Stimulated activated CD8-positive, alpha-beta memory T cell treated with anti-CD3 and anti-CD28 coated beads, Interleukin-7, amount 100 ng/mL, for 24 hours (primary cell): ENCODE measurements at places on chromosomes 7 and 10.

GRCh38 chr7:75987805-75988567, 6.4 kb downstream of the TMEM120A start:
- no peak for DNase-seq

DNA sequence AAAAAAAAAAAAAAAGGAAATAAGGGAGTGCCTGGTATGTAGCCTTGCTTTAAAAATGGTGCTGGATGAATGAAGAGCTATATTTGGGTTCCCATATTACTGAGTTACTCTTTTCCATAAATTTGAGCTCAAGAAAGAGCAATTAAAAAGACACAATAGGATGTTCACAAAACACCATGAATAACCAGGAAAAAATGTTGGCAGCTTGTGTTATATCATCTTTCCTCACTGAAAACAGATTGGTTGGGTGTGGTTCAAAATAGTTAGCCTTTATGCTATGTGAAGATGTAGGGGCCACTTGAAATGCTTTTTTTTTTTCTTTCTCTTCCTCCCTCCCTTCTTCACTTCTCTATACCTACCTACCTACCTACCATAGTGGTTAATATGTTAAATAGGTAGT, 256.9 kb downstream of the STK31 start:
- no peak for DNase-seq

- peak; percentile 63 for DNase-seq
Measured at GRCh38 chr7:92833024-92833765, 3.2 kb downstream of the CDK6 start.

DNA sequence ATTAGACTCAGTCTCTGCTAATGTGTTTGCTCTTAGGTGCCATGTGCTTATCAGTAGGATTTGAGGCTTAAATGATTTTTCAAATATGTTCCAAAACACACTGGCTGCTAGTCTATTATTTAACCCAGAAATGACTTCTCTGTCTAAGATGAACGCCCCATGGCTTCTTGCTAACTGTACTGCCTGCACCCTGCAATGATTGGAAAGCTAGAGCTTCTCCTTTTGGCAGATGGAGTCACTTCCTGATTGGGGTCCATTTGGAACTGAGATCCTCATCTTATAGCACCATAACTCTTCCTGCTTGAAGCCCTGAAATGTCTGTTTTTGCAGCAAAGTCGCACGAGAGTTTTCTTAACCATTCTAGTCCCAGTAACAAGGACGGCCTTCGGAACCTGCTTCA, 186.5 kb upstream of the ADO start:
- DNase-seq, result no peak

DNA sequence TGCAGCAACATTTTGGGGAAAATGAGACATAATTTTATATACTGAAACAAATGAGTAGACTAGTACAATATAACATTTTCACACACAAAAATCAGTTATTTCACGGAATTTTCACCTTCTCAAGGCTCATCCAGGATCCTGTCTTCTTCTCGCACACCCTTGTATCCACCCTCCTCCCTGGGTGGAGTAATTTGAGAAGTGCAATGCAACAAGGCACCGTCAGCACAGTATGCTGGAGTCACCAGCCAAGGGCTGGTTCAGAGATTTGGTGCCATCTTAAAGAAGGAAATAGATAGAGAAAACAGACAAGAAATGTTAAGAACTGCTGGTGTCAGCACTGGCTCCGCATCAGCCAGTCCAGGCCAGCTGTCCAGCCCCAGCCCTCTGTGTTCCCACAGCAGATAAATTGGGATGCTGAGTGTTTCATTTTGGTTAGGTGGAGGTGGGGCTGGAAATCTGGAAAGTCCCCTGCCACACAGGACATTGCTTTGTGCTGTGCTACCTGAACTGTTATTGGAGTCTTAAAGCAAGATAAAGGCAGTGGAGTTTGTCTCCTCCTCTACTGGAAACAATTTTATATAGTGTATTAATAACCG, 176.1 kb downstream of the ABCA13 start:
- DNase-seq, result no peak

GRCh38 chr7:48102530-48102929, 13.5 kb downstream of the UPP1 start:
- no peak for DNase-seq
